ENCODE measurements at places on chromosomes 5 and 9. TPM values are rescaled to one million over a fixed set of nuclear protein-coding genes. Genes with fewer than 3 reads are reported as not detected.
A peak's percentile ranks its signal among the peaks of the same experiment; 100 is the strongest.

DNA sequence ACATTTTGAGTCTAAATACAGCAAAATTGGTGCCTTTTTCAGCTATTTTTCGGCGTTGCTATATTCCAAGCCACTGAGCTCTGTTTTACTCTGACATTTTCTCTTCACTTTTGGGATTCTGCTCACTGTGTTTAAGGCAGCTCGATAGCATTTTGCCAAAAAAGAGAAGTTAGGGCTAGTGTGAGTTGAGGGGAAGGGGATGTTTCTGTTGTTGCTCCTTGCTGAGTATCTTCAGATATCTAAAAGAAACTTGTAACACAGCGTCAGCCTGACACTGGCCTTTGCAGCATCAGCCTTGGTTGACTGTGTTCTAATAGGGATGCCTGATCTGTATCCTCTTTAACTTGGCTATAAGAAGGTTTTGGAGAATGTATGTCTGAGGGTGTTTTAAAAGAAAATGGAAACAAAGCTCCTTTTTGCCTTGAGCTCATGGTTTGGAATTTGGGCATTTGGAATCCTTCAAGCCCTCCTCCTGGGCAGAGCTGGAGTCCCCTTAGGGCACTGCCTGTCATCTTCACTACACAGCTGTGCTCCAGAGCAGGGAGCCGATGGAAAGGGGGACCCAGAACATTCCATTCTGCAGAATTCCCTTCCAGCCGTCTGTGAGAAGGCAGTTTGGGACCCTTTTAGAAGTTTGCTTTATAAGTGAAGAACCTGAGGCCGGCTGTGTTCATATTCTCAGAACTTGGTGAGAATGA is 63.0 kb downstream of the EXOSC2 start:
- DNase-seq = no peak

DNA sequence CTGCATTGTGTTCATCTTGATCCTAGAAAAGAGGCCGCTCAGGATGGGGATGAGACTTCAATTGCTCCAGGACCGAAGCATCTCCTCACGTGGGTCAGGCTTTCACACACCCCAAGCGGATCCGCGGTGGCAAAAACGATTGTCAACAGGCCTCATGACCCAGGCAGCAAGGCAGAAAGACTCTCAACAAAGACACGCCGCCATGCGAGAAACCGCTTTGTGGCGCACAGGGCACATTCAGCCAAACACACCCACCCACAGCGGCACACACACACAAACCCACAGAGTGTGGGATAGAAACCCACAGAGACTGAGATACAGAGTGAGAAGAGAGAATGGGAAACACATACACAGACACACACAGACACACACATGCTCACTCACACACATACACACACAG is 483.4 kb downstream of the SPATA31A7 start:
- no peak for DNase-seq

GRCh38 chr9:125496313-125496834 is 210.6 kb downstream of the MAPKAP1 start:
- DNase-seq = no peak

Gene DRD1
- total RNA-seq = not detected

DNA sequence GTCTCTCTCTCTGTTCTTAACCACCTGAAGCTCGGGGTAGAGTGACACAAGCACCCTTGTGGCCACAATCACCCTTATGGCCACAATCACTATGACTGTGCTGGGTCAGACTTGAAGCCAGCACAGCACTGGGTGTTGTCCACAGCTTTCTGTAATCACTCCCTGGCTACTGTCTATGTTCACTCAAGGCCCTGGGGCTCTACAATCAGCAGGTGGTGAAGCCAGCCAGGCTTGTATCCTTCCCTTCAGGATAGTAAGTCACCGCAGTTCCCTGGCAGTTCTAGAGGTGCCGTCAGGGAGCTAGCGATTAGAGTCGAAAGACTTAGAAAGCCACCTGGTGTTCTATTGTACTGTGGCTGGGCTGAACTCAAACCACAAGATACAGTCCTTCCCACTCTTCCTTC is 44.2 kb downstream of the GDA start:
- DNase-seq = no peak

DNA sequence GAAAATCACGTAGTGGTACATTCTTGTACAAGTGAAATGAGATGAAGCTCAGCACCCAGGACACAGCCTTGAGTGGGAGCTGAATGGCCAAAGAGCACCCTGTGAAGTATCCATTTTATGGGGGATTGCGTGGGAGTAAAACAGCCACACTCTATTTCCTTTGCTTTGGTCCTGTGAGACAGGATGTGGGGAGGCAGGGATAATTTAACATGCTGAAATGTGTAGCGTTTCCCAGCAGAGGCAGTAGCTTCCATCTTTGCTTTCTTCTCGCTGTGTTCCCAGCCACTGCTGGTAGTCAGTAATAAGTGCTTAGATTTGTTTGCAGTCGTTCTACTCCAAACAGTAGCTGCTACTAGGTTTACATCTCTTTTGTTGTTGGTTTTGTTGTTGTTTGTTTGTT is 4.4 kb downstream of the IL31RA start:
- DNase-seq = no peak

- peak; percentile 12 for DNase-seq
Measured at GRCh38 chr9:134267305-134267880, 58.9 kb upstream of the RXRA start.

DNA sequence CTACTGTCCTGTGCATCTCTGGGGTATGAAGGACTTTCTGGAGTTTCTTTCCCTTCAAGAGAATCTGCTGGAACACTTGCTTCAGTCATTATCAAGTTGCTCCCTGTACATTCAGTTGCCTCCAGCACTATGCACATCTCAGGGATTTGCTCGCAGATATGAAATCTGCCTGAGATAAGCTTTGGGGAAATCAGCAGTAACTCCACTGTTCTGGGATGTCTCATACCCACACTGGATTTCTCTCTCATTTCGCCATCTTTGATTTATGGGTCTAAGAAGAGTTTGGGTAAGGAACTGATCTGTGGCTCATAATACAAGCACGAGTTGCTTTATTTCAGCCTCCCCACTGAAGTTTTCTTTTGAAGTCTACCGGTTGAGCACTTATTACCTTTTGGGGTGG is 585.6 kb downstream of the PSAT1 start:
- DNase-seq = no peak

- DNase-seq = no peak
Measured at GRCh38 chr5:40616781-40617180, 62.9 kb upstream of the PTGER4 start.

DNA sequence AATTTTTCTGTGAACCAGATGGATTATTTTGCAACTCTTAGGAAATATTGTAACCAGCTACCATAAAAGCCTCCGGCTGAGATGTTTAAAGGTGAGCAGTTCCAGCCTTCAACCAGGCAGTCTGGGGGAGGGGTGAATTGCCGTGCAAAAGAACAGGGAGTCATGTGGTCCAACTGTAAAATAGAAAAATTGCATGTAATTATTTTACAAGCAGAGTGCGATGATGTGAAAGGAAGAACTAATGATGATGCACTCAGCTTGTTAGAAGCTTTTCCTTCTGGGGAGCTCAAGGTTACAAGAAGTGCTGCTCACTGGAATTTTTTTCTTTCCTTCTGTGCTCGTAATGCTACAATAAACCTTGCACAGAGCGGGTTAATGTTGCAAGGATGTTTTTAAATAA is 188.7 kb upstream of the ITGA1 start:
- no peak for DNase-seq

Gene TMEM245
- total RNA-seq = 49.2 TPM

Gene BAAT
- total RNA-seq = not detected

DNA sequence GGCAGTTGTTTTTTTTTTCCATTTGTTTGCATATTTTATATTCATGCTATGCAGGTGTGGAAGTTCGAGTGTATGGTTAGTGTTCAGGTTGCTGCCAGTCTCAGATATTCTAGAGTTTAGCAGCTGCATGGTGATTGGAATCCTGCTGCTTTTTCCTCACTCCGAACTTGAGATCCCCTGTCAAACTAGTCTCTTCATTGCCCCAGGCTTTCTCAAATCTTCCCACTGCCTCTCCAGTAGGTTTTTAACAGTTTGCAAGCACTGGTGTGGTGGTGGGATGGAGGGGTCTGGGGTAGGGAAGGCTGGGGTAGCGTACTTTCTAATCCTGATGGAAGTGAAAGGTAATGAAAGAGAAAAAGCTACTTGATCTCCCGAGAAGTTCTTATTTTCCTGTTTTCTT is 112.9 kb downstream of the CHSY3 start:
- DNase-seq = no peak

Gene ZNF189
- total RNA-seq = 23.1 TPM

DNA sequence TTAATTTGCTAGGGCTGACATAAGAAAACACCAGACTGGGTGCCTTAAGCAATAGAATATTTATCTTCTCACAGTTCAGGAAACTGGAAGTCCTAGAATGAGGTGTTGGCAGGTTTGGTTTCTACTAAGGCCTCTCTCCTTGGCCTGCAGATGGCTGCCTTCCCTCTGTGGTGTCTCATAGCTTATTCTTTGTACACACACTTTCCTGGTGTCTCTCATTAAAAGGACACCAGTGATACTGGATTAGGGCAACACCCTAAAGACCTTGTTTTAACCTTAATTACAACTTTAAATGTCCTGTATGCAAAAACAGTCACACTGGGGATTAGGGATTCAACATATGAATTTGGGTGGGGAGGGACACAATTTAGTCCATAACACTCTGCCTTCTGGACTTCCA is 25.1 kb downstream of the NUTM2F start:
- DNase-seq = no peak

DNA sequence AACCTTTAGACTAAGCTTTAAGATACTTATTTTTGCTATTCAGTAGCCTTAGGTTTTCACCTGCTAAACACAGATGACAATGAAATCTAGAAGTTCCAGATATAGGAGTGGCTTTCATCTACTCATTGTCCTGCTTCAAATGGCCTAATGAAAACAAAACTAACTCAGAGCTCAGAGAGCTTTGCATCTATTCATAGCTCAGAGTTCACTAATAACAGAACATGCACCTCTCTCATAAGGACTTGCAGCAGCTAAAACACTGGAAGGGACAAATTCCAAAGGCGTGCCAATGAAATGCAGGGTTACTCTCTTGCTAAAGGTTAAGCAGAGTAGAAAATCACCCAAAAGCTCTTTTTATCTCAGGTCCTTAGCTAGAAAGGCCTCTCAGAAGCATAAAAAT is 29.0 kb downstream of the SLC31A2 start:
- DNase-seq = no peak

DNA sequence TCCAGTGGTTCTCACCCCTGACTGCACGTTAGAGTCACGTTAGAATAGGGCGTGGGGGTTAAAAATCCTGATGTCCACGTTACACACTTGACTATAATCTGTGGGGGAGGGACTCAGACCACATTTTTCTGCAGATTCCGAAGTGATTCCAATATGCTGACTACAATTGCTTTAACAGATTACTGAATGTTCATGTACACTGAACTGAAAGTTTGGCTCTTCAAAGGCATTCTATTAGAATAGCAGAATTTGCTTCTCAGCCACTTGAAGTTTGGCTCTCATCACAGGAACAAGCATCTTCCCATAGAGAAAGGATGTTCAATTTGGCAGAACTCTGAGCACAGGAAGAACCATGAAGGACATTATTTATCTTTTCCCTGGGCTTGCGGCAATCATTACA is 84.5 kb downstream of the HAPLN1 start:
- DNase-seq = no peak

- no peak for DNase-seq
Measured at GRCh38 chr5:83253720-83254119, 176.4 kb downstream of the XRCC4 start.

GRCh38 chr5:123105864-123106263 is 16.8 kb downstream of the PRDM6 start:
- DNase-seq = no peak

GRCh38 chr9:14326264-14326826 is 12.4 kb upstream of the NFIB start:
- DNase-seq = no peak

Data from dermis microvascular lymphatic vessel endothelial cell (primary cell).